ENCODE measurements at places on chromosomes 3 and 15.

DNA sequence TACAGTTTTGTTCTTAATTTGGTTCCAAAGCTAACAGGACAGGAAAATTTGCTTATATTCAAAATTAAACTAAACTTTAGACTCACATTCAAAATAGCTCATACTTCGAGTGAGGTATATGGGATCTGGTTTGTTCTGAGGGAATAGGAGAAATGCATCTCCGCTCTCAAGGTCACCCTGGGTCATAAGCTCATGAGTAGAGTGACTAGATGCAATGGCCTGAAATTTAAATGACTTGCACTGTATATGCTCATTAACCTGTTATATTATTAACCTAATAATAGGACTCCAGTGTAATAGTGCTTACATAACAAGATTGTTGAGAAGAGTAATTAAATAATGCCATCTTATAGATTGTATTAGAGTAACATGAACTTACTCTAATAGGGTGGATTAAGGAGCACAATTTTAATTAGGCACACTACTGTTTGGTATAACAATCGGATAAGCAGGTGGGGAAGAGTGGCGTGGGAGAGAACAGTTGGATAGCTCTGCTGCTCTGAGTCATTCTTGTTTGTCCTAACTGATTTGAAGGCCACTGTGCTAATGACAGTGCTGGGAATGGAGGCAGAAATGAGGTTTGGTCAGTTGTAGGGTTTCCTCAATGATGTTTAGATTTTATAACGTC lies 5.2 kb downstream of the NKTR start:
- DNase-seq, result no peak

GRCh38 chr3:155412904-155413303 lies 119.4 kb upstream of the STRIT1 start:
- DNase-seq, result no peak

DNA sequence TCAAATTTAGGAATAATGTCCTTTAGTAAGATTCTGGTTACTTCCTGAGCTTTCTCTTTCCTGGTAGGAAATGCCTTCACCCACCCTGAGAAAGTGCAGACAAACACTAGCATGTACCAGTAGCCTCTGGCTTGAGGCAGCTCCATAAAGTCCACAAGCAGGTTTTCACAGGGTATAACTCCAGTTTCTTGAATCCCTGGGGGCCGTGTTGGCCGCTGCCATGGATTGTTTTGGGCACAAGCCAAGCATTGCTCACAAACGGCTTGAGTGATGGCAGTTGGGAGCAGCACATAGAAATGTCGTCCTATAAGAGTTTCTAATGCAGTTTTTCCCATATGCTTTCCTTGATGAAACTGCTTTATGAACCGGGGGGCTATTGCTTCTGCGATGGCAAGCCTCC lies 164.1 kb downstream of the STXBP5L start:
- no peak for DNase-seq

DNA sequence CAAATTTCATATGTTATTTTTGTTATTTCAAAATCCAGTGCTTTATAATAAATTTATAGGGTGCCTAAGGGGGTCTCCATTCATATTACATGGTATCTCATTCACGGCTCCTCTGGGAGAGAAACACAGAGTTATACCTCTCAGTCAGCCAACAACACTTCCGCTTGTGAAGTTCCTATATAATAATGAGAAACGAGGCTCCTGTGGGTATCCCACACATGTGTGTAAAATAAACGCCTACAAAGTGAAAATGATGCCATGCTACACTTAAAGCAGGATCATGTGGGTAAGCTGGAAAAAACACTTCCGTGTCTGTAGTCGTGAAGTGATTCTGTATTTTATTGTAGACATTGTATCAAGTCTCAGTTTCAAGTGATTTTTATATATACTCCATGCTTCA lies 218.8 kb upstream of the ICE2 start:
- no peak for DNase-seq

DNA sequence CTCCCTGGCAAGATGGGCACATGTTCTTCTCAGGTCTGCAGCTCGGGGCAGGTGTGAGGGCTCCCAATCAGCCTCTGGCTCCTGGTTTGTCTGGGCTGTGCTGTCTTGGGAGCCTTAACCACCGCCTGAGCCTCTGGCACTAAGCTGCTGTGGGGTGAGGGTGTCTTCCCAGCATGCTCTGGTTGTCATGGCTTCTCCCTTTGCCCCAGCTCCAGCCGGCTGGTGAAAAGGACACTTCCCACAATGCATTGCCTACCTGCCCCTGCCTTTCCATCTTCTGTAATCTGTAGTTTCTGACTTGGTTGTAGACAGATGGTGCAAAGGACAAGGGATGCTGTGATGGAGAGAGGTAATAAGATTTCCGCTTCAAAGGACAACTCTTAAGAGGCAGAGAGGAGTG lies 295.3 kb downstream of the TLE3 start:
- no peak for DNase-seq

- DNase-seq, result no peak
These were observed 237.0 kb upstream of the LRTM1 start for GRCh38 chr3:55164876-55165275.

- DNase-seq, result no peak
These were observed 39.2 kb upstream of the NMNAT3 start for GRCh38 chr3:139716908-139717485.

GRCh38 chr3:129867506-129868124 lies 25.9 kb downstream of the TMCC1 start:
- DNase-seq, result no peak

DNA sequence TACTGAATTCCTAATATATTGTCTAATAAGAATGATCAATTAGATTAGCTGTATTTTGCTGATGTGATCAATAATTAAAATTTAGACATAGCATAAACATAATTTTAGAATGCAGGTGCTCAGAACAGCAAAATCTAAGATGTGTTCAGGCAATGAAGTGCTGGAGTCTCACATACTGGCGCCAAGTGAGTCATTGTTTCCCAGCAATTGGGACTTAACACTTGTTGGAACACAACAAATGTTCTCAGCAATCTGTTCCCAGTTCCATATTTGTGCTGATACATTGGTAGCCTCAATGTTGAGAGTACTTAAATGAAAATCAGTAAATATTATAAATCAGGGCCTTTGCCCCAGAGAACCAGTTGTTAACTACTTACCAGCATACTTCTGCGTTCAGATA lies 619.0 kb downstream of the ROBO1 start:
- no peak for DNase-seq

DNA sequence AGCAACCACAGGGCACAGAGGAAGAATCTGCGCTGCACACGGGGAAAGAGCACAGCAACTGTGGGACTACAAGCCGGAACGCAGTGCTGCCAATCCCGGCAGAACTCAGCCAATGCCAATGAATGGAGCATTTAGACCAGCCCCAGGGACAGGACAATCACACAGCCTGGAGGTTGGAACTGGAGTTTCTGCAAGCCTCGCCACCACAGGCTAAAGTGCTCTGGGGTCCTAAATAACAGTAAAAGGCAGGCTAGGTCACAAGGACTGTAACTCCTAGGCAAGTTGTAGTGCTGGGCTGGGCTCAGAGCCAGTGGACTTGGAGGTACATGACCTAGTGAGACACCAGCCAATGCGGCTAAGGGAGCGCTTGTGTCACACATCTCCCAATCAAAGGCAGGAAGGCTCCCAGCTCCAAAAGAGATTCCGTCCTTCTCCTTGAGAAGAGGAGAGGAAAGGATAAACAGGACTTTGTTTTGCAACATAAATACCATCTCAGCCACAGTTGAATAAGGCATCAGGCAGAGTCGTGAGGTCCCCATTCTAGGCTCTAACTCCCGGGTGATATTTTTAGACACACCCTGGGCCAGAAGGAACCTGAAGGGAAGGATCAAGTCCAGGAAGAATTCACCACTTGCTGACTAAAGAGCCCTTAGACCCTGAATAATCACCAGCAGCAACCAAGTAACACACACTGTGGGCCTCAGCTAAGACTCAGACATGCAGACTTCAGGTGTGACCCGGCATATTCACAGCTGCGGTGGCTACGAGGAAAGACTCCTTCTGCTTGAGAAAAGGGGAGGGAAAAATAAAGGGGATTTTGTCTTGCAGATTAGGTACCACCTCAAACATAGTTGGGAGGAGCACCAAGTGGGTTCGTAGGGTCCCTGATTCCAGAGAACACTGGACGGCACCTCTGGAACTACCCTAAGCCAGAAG lies 85.5 kb upstream of the XXYLT1 start:
- no peak for DNase-seq

GRCh38 chr15:68302729-68303128 lies 25.2 kb downstream of the FEM1B start:
- no peak for DNase-seq

GRCh38 chr3:139020036-139020867 lies 474 bp downstream of the PRR23B start:
- no peak for DNase-seq

- DNase-seq, result no peak
These were observed 47.0 kb upstream of the GNB5 start for GRCh38 chr15:52238149-52238548.

- DNase-seq, result no peak
These were observed 140.2 kb upstream of the SKOR1 start for GRCh38 chr15:67685008-67685599.

DNA sequence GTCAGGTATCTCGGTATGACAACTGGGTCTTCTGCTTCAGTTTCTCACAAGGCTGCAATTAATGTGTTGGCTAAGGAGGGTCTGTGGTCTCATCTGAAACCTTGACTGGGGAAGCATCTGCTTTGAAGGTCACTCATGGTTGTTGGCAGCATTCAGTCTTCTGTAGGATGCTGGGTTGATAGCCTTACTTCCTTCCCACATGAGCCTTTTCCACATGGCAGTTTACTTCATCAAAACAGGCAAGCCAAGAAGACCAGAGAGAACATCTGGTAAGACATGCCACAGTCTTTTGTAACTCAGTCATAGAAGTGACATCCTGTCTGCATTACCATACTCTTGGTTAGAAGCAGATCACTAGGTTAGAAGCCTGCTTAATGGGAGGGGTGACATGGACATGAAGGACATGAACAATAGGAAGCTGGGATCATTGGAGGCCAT lies 49.5 kb downstream of the CMC1 start:
- no peak for DNase-seq

- DNase-seq, result no peak
These were observed 65.4 kb downstream of the IQCH start for GRCh38 chr15:67319961-67320360.
